Islet precursor cell (in vitro differentiated cells): ENCODE measurements at places on chromosomes 3 and 15.
A peak's percentile ranks its signal among the peaks of the same experiment; 100 is the strongest.

DNA sequence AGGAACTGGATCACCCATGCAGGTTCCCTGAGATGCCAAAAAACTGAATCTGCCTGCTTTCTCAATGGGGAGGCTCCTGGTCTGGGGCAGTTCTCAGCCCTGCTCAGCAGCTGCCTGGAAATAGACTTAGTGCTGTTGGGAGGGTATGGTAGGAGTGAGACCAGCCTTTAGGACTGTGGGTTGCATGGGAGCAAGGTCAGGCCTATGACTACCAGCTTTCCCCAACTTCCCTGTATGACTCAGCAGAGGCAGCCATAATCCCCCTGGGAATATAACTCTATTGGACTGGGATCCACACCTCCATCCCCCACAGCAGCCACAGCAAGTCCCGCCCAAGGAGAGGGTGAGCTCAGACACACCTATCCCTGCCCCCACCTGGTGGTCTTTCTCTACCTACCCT, 87.0 kb downstream of the CFAP44 start:
- DNase-seq = no peak

- DNase-seq = no peak
Measured at GRCh38 chr3:113288881-113289280, 77.5 kb downstream of the BOC start.

GRCh38 chr15:53611145-53611920, 148.1 kb downstream of the WDR72 start:
- peak; percentile 56 for DNase-seq

- no peak for DNase-seq
Measured at GRCh38 chr3:4776980-4777581, 202.2 kb upstream of the BHLHE40 start.

DNA sequence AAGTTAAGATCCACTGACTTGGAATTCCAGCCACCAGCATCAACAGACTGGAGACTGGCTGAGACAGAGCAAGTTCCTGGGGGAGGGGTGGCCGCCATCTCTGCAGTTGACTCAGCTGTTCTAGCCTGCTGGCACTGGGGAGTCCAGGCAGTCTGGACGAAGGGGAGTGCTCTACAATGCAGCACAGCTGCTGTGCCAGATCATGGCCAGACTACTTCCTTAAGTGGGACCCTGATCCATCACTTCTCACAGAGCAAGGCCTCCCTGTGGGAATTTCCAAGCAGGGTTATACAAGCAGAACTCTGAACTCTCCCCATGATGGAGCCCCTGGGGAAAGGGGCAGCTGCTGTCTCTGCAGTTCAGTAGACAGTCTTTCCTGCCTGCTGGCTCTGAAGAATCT, 35.2 kb downstream of the PYGO1 start:
- DNase-seq = peak; percentile 94

- no peak for DNase-seq
Measured at GRCh38 chr3:19688767-19689166, 245.2 kb downstream of the EFHB start.

DNA sequence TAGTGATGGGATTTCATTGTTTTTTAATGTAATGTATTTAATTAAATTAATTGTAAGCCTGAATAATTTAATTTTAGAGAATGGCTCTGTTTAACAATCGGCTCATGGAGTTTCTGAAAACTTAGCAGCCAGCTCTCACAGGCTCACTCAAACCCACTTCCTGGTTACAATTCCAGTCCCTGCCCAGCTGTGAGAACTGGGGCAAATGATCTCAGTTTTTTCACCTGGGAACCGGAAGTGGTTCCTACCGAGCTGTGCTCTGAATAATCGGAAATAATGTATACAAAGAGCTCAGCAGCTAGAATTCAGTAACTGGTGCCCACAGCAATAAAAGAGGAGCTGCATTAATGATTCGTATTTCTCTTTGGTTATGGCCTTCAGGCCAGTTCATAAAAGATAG, 244.3 kb upstream of the MCTP2 start:
- no peak for DNase-seq
